ENCODE measurements at places on chromosomes 12 and 14.

- no peak for DNase-seq
Observed at GRCh38 chr12:132275110-132275531, 54.3 kb downstream of the GALNT9 start.

- DNase-seq = no peak
Observed at GRCh38 chr14:88281447-88281846, 41.6 kb downstream of the KCNK10 start.

GRCh38 chr12:113660936-113661335 is 189.3 kb upstream of the LHX5 start:
- no peak for DNase-seq

DNA sequence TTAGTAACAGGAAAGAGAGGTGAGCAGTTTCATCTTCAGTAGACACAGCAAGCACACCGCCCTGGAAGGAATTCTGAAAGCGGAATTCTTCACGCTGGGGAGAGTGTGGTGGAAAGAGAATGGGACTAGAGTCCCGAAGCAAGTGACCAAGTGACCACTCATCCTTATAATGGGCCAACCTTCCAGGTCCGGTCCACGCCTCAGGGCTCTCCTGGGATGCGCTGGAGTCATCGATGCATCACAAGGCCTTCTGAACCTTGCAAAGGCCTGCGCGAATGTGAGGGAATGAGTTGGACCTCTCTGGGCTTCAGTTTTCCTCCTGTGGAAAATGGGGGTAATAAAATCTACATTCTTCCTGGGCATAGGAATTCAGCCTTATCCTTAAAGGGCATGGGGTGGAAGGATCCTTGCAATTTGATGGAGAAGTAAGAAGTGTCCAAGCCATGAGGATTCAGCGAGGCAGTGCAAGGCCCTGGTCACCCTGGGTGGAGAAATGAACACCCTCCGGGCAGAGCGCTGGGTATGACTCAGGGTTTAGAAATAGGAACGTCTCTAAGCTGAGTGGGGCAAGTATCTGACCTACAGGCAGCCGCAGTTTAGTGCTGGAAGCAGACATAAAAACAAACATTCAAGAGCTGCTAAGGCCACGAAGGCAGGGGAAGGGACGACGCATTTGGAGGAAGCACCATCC is 97.7 kb downstream of the SETD3 start:
- DNase-seq = no peak

DNA sequence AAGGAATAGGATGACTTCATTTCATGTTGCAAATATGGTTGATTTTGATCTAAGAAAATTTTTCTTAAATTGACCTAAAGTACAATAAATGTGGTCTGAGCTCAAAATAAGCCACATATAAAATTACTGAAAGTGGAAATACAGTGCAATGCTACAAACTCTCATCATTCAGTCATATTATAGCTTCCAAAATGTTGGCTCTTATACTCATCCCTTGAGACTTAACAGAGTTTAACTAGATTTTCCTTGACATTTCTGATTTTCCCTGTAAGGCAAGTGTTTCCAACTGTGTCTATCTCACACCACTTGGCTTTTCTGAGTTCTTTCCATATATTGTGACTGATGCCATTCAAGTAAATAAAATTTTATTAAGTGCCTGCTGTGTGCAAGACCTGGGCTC is 123.7 kb upstream of the NTF3 start:
- DNase-seq = no peak

DNA sequence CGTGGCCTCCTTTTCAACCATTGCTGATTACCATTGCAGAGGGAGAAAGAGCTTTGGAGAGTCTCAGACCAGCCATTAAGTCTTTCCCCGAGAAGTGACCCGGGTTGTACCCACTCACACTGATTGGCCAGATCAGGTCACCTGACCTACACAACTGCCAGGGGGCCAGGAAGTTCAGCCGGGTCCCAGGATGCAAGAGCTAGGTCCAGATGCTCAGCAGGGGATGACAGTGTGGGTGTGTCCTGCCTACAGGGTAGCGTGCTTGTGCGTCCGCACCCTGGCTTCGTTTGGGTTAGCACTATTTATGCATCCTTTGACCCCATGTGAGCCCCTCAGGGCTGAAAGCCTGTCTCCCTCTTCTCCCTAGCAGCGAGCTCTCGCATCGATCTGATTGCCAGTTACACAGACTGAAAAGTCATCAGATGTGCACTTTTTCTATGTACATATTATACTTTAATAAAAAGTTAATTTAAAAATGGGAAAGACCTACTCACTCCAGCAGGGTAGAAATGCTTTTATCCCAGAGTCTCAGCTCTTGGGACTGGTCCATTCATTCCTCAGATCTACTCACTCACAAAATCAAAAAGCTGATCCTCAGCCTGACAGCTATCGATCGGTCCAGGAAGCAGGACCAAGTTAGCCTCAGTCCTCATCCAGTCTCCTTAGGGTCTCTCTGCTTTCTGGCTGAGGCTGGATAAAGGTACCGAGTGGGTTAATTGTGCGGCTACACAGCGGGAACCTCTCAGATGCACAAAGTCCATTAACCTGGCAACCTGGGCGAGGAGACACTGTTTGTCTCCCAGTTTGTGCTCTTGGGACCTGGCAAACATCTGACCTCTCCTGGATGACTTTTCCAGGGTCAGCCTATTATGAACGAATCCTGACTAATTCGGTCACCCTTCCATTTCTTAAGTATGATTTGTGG is 68.0 kb downstream of the SERPINA3 start:
- DNase-seq = no peak

- no peak for DNase-seq
Observed at GRCh38 chr14:67331368-67332125, 28.1 kb downstream of the ATP6V1D start.

DNA sequence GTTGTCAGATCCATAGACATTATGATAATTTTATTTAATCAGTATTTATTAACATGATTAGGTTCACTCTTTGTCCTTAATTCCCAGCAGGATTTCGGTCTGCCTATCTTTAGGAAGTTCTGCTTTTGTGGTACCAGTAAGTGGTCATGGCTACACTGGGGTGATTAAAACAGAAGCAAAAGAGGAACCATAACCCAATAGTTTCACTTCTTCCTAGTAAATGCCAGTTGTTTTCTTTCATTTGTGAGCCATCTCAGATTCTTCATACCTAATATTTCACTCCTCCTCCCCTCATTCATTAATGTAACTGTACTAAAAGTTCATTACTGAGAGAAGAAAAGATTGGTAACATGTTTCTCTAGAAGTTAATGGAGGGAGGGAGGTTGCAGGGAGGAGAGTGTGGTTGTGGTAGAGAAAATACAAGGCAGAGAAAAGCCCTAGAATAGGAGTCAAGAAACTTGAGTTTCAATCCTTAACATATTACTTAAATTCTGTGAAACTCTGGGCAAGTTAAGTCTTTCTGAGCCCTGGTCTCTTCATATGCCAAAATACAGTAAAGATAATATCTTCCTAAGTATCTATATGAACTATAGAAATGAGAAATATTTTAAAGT is 101.2 kb downstream of the PEBP1 start:
- no peak for DNase-seq

- no peak for DNase-seq
Observed at GRCh38 chr14:106808458-106808857, 1282.1 kb downstream of the TMEM121 start.
